ENCODE measurements at places on chromosomes 6 and 20. TPM values are rescaled to one million over a fixed set of nuclear protein-coding genes. Genes with fewer than 3 reads are reported as not detected.

TUBB1 gene
- polyA plus RNA-seq = 5.7 TPM

HTR1E gene
- polyA plus RNA-seq = 0.43 TPM

SRMS gene
- 0.21 TPM for polyA plus RNA-seq

ERVFRD-1 gene
- polyA plus RNA-seq = 0.18 TPM

ADAT2 gene
- polyA plus RNA-seq = 37.4 TPM

NCOA7 gene
- polyA plus RNA-seq = 18.2 TPM

HLA-DQA1 gene
- polyA plus RNA-seq = 8.3 TPM

LEMD2 gene
- 70.2 TPM for polyA plus RNA-seq

CAP2 gene
- 9.4 TPM for polyA plus RNA-seq

GPX5 gene
- polyA plus RNA-seq = 0.31 TPM

TRAPPC3L gene
- polyA plus RNA-seq = 0.99 TPM

MYCT1 gene
- 40.7 TPM for polyA plus RNA-seq

FAM83B gene
- polyA plus RNA-seq = 3.4 TPM

CHD6 gene
- polyA plus RNA-seq = 57.9 TPM

GRIK2 gene
- 0.98 TPM for polyA plus RNA-seq

MICA gene
- polyA plus RNA-seq = 13.2 TPM
